ENCODE measurements at places on chromosomes 6 and 20. TPM values are rescaled to one million over a fixed set of nuclear protein-coding genes. Genes with fewer than 3 reads are reported as not detected.
A peak's percentile ranks its signal among the peaks of the same experiment; 100 is the strongest.

Gene SLC12A5
- total RNA-seq: 2.1 TPM

Gene RAMACL
- total RNA-seq: 2.2 TPM

Gene CDSN
- total RNA-seq: 0.35 TPM

Gene FAM162B
- not detected for total RNA-seq

DNA sequence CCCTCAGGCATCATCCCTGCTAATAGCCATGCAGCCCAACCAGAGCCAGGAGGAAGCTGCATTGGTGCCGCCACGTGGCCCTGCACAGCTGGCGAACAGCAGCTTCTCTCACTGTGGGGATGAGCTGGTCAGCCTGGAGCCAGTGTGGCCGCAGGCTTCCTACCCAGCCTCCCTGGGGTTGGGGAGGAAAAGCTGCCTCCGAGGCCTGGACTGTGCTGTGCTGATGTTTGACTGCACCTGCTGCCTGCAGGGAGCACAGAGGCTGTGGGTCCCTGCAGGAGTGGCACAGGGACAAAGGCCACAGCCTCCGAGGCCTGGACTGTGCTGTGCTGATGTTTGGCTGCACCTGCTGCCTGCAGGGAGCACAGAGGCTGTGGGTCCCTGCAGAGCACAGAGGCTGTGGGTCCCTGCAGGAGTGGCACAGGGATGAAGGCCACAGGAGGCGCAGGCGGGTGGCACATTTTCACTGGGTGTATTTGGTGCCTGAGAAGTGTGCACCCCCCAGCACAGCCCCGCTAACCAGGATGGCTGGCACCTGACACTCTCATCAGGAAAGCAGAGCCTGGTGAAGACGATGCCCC, 83.9 kb downstream of the DLL1 start:
- H3K4me1 ChIP-seq: no peaks in the 10 kb centered on the region
- H3K36me3 ChIP-seq: no peaks in the 10 kb centered on the region
- peaks cover 23% of the 10 kb centered on the region for H3K27me3 ChIP-seq
- no peak for DNase-seq
- H3K27ac ChIP-seq: no peak overlapping the region

GRCh38 chr6:96304997-96305396, 216.6 kb upstream of the UFL1 start:
- peak overlapping the region; percentile 3 for H3K4me3 ChIP-seq
- H3K27ac ChIP-seq: peak overlapping the region; percentile 33
- peaks cover 30% of the 10 kb centered on the region for H3K4me1 ChIP-seq
- DNase-seq: no peak
- H3K36me3 ChIP-seq: no peaks in the 10 kb centered on the region
- no peaks in the 10 kb centered on the region for H3K27me3 ChIP-seq

DNA sequence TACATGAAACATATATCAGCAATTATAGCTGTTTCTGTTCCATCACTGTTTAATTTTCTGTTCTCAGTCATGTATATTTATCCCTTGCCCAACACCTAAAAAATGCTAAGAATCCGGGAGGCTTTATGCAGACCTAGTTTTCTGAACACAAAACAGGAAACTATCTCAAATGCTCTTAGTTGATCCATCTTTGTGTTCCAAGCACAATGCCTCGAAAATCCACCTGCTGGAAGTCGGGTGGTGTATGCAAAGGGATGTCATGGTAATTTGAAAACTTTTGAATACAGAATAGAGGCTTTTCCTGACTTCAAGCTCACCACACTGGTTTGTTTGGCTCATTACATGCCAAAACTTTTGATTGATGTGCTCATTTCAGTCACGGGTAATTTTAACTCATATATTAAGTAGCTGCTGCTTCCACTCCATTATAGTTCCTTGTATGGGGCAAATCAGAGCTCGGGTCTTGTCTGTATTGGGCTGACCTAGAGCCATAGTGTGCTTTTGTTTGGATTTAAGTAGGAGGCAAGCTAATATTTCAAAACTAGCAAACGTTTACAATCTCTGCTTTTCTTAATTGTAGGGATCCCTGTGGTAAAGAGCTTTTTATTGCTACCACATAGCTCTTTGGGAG, 646.5 kb upstream of the EPHA7 start:
- no peak overlapping the region for H3K27ac ChIP-seq
- H3K27me3 ChIP-seq: no peaks in the 10 kb centered on the region
- H3K4me1 ChIP-seq: no peaks in the 10 kb centered on the region
- DNase-seq: no peak
